Breast epithelium (tissue), 4 donors: ENCODE measurements at places on chromosomes 16 and 17. TPM values are rescaled to one million over a fixed set of nuclear protein-coding genes. Genes with fewer than 3 reads are reported as not detected.

The ZMYND15 gene
- 0.98 TPM for total RNA-seq

DNA sequence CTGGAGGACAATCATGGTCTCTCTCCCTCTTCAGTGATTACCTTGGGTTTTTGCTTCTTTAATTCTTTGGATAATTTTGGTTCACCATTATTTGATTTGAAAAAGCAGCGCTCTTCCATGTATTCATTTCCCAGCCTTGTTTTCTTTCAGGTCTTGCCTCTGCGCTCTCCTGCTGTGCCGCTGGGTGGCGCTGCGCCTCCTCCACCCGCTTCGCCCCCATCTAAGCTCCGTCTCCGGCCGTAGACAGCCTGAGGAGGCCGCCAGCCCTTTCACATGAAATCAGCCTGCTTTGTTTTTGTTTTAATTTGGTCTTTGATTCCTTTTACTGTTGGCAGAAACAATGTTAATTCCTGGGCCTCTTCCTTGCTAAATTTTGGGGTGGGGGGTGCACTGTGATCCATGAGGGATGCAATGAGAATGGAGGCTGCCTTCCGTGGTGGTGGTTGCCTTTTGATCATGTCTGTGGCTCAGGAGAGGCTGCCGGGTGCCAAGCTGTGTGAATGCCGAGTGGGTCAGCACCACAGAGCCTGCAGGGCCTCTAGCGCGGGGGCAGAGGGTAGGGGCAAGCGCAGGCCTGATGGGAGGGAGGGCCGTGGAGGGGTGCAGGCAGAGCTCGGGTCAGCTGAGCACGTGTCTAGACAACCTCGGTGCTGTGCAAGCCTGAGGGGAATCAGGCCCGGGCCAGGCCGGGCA, 64.1 kb downstream of the PLD6 start:
- DNase-seq, result no peak
- H3K27me3 ChIP-seq, result no peaks in the 10 kb centered on the region

The ASPHD1 gene
- 2.5 TPM for total RNA-seq

DNA sequence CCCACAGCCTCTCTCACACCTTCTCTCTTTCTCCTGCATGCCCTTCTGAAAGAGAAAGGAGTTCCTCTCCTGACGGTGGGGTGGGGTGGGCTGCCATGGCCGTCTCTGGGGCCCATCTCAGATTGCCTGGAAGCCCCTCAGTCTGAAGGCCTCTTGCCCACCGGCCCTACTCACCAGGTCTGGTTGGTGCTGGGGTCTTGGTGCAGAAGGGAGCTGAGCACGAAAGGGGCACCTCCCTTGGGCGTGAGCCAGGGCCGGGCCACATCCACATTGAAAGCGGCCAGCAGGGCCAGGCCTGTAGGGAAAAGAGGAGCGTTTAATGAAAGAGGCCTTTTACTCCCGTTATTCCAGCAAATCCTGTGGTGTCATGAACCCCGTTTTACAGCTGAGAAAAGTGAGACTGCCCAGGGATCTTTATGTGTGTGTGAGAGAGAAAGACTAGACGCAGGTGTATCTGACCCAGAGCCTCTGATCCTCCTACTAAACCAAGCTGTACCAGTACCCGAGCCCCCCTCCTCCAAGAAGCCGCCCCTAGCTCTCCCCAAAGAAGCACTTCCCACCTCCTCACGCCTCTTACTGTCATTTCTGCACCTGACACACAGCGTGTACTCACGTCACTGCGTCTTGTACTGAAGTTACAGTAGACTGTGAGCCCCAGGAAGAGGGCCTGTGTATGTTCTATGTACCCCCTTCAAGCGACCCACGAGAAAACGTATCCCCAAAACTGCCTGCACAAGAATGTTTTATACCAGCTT, 23.4 kb downstream of the ITGAE start:
- H3K27ac ChIP-seq, result no peak overlapping the region
- no peak for DNase-seq
- no peak overlapping the region for H3K4me3 ChIP-seq
- no peaks in the 10 kb centered on the region for H3K4me1 ChIP-seq
- no peaks in the 10 kb centered on the region for H3K36me3 ChIP-seq
- no peaks in the 10 kb centered on the region for H3K27me3 ChIP-seq

- H3K36me3 ChIP-seq, result no peaks in the 10 kb centered on the region
- H3K27ac ChIP-seq, result peak overlapping the region; percentile 88
- H3K4me3 ChIP-seq, result peak overlapping the region; percentile 39
- peak; percentile 84 for DNase-seq
These were observed 7.8 kb upstream of the KRT19 start for GRCh38 chr17:41535764-41536481.

The GNPTG gene
- total RNA-seq, result 89.3 TPM

The KIF2B gene
- total RNA-seq, result not detected

- H3K4me1 ChIP-seq, result no peaks in the 10 kb centered on the region
- H3K27me3 ChIP-seq, result no peaks in the 10 kb centered on the region
- H3K36me3 ChIP-seq, result no peaks in the 10 kb centered on the region
- no peak within 1 kb of the TSS for H3K4me3 ChIP-seq
- no peak for DNase-seq
These were observed at the start of gene CCL23 for GRCh38 chr17:36017799-36018198. CCL23 (minus strand) TSS chr17:36017972; CDS start chr17:36017897, 75 bp downstream.
